ENCODE measurements at places on chromosomes 5 and 9.

DNA sequence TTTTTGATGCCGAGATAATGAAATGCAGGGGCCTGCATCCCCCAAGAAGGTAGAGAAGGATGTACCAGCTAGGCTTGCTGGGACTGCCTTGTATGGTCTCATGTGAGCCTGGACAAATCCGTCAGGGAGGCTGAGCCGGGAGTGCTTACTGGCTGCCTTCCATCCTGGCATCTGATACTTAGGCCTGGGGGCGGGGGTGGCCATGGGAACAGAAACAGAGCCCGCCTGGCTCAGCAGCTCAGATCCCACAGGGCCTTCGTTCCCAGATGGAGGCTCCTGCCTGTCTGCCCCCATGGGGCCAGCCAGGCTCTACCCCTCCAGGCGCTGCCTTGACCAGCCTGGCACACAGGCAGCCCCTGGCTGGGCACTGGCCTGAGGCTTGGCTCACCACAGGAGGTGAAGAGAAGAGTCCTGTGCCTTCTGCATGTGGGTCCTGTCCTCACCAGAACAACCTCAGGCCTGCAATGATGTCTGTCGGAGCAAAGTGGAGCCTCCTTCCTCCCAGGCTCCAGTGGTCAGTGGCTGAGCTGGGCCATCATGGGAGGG, 10.5 kb upstream of the SPATA31E1 start:
- no peak for DNase-seq

DNA sequence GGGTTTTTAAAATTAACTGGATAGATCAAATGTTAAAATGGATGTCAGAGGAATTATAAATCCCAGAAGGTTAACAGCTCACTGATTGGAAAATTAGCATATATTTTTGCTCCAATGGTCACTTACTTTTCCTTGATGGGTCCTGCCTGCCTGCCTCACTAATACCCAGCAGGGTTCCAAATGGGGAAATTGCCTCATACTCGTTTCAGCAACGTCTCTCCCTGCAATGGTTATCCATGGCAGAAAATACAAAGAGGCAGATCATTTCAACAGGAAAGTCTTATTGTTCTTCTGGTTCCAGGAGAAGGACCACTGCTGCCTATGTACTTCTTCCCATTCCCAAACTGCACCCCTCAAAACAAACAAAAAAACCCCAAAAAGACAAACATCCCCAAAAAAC, 71.3 kb downstream of the ERP44 start:
- no peak for DNase-seq

DNA sequence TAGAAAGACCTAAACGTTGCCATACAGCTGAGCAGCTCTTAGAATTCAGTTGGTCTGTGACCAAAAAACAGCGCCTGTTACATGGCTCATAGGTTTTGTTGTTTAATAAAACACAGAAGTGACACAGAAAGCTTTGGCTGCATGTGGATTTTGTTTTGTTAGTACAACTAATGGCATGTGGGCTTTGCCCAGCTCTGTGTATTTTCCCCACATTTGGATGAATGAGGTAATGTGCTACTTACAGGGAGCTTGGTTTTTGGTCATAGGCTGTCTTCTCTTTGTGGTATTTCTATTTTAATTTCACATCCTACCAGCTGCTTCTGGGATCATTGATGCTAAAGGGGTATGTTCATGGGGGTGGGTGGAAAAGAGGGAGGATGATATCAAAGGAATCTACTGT, 37.0 kb upstream of the POU4F3 start:
- no peak for DNase-seq

DNA sequence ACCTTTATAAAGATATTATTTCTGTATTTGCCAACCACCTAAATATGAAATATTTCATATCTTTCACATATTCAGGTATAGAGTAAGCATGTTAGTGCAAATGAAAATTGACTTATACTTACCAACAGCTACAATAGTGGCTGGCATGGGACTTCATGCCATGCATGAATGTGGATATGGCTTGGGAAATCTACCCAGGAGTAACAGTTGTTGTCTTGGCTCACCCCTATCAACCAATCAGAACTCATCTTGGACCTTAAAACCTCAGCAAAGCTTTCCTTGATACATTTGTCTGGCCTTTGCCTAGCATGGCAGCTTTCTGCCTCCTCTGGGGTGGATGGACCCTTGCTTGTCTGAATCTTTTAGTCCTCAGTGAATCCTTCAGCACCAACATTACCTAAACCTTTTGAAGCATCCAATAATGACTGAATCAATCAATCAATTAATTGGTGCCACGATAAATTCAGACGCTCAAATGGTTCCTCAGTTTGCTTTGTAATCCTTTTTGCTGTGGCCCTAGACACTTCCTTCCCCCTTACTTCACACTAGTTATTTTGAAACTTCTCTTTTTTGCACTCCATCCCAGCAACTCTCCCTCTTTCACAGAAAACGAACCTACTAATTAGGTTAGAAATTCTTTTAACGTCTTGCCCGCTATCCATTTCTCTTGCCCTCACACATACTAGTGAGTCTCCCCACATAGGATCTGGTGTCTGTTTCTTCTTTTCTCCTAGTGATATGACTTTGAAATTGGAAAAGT, 132.3 kb upstream of the ZNF608 start:
- DNase-seq, result no peak

DNA sequence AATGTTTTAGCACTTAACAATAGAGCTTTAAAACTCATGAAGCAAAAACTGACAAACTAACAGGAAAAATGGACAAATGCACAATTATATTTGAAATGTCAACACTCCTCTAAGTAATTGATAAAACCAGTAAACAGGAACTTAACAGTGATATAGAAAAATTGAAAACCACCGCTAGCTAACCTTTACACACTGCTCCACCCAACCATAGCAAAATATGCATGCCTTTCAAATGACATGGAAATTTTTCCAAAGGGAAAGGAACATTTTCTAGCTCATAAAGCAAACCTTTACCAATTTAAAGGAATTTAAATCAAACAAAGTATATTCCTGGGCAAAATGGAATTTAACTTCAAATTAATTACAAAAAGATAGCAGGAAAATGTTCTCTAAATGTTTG, 109.2 kb downstream of the ADAMTS19 start:
- DNase-seq, result no peak

DNA sequence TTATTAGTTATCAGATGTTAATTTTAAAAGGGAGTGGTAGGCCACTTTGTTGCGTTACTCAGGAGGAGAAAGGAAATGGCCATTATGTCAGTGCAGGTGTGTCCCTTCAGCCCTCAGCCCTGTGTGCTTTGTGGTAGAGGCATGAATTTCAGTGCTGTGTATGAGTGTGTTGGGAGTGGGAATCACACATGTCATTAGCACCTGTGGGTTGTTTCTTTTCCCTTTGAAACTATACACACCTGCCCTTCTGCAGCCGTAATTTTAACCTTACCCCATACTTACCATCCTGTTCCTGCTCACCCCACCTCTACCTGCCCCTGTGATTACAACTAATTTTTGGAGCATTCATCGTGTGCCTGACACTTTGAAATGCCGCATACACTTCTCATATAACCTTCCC, 156.4 kb downstream of the ARHGAP26 start:
- DNase-seq, result no peak

- DNase-seq, result no peak
Measured at GRCh38 chr5:88602584-88602983, 280.4 kb downstream of the MEF2C start.

GRCh38 chr9:720239-720881, 121.1 kb upstream of the DMRT1 start:
- no peak for DNase-seq

- DNase-seq, result no peak
Measured at GRCh38 chr5:375336-375920, 53.9 kb downstream of the AHRR start.

DNA sequence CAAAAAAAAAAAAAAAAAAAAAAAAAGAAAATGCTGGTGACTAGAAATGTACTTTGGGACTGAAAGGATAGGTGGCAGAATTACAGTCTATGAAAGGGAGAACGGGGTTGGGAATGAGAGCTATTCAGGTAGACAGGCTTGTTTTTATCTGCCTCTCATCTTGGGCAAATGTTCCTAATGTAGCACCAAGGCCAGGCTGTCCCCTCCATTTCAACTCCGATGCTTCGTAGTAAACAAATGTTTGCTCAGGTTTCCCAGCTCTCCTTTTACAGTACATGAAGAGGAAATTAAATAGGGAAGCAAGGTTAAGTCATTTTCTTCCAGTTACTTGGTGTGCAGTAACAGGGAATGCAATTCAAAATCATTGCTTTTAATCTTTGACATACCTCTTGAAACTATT, 4.4 kb upstream of the BASP1 start:
- DNase-seq, result no peak

DNA sequence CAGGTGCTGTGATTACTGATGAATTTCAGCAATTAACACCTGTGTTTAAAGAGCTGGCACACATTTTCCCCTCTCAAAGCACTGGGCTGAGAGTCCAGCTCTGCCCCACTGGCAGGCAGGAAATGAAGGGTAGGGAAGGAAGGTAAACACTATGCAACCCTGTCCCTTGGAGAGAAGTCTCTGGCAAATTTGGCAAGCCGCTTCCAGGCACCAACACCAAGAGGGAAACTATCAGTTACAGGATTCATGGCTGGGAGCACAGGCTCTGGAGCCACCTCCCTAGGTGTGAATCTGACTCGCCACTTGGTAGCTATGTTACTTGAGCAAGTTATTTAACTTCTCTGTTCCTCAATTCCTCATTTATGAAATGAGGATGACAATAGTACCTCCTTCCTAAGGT, 3.3 kb downstream of the ANKS6 start:
- no peak for DNase-seq

DNA sequence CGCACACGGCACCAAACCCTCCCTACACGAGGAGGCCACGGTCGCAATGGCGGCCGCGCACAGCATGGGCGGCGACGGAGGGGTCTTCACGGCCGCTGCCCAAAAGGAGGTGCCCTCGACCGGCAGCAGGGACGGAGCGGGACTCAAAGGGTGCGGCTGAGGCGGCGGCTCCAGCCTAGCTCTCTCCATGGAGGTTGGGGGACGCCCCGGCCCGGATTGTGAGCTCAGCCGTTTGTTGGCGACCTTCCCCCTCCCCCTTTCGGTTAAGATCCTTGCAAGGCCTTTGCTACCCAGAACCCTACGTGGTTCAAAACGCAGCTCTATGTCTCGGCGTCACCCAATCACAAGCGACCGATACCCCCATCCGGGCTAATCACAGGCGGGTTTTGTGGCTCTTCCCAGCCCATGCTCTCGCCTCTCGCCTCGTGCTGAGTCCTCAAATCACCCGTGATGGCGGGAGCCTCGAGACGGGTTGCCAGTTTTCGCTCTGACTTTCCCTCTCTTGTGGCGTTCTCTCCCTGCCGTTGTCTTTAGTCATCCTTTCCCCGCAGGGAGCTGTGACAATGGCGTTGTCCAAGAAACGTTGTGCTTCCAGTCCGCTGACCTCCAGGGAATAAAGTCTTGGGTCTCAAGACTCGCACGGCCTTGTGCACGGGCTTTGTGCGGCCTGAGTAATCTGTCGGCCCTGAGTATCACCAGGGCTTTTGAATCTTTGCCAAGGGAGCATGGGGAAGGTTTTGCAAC, 19.5 kb downstream of the C5orf52 start:
- DNase-seq, result no peak

- DNase-seq, result no peak
Measured at GRCh38 chr9:113628621-113629020, 165.1 kb downstream of the RGS3 start.

- no peak for DNase-seq
Measured at GRCh38 chr5:57383093-57383861, 99.3 kb downstream of the ACTBL2 start.

- no peak for DNase-seq
Measured at GRCh38 chr5:113531481-113532159, 18.1 kb downstream of the YTHDC2 start.

DNA sequence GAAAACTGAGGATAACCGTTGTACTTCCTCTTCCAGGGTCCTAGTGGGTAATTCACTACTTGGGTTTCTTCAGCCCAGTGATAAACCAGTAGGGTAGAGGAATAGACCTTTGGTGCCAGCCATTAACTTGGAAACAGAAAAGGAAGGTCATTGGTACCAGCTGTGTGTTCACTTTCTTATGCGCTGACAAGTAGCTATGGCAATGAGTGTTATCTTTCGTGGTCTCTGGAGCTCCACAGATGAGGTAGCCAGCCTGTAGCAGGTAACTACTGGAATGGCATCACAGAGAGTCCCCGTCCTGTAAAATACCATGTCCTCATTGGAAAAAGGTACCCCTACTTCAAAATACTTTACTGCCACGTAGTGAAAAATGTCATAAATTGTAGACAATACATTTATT, 2.3 kb downstream of the UHRF2 start:
- DNase-seq, result no peak

DNA sequence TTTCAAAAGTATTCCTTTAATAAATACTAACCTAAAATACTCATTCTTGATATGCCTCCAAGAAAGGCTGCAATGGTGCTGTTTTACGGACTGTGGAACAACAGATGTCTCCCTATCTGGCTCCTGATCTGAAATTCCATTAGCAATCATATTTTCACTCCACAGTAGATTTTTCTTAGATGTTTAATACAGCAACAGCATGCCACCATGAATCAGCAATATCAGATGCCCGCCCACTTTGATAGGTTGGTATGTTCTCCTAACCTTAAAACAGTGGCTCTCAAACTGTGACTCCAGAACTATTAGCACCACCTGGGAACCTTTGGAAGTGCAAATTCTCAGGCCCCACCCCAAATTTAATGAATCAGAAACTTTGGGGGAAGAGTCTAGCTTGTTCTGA, 110.2 kb downstream of the MLLT3 start:
- no peak for DNase-seq

DNA sequence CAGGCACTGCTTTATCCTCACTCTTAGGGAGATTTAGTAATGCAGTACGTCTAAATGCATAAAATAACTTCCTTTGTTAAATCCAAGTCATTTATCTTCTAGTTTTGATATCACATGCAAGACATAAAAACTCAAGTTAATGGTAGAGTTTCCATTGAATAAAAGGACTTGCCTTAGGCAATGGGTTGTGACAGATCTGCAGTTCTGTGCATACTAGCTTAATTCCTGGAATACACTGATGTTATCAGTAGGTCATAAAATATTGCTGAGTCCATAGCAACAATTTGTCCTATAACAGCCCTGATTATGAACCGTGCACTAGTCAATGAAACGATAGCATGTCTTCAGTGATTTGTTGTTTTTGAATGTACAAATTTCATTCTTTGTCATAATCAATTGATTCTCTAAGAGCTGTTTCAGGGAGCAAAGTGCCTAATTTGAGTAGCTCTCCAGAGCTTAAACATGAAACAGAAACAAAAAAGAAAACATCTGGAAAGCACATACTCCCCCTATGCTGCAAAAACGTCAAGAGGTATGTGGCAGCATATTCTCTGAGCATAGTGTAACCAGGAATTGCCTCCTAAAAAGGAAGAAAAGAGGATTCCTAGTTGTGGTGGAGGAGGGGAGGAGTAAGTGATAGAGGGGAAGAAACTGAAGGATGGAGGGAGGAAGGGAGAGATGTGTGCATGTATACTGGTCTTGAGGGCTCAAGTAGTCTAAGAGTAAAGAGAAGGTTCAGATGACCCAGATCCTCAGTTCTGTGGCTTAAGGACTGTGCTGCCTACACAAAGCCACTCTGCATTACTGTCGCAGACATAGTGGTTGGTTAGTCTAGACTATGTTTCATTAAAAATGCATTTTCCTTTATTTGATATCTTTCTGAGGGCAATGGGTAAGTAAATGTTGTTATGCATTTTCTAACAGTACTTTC, 589.2 kb downstream of the PRR16 start:
- DNase-seq, result no peak
